ENCODE measurements at places on chromosomes 6 and 20. TPM values are rescaled to one million over a fixed set of nuclear protein-coding genes. Genes with fewer than 3 reads are reported as not detected.

Gene BCAS4
- total RNA-seq = 1.00 TPM

Gene RIPOR2
- 1.0 TPM for total RNA-seq

Gene IDH3B
- total RNA-seq = 109 TPM

Gene ZNF311
- total RNA-seq = 0.27 TPM

Gene MAS1
- total RNA-seq = not detected

Gene CDH22
- not detected for total RNA-seq

Gene RBCK1
- 97.1 TPM for total RNA-seq

Gene MUC21
- total RNA-seq = not detected

Gene DHX16
- 31.8 TPM for total RNA-seq

Gene C6orf132
- 0.10 TPM for total RNA-seq

Gene PACSIN1
- not detected for total RNA-seq

Gene SNAP25
- total RNA-seq = 0.73 TPM

Gene SLC32A1
- total RNA-seq = not detected

Gene PTPRK
- 47.2 TPM for total RNA-seq

Measured in mammary microvascular endothelial cell (primary cell).